Iris pigment epithelial cell (primary cell): ENCODE measurements at places on chromosomes 2 and 18.
A peak's percentile ranks its signal among the peaks of the same experiment; 100 is the strongest.

GRCh38 chr18:79750980-79751571 is 46.7 kb upstream of the KCNG2 start:
- DNase-seq, result no peak

GRCh38 chr2:232731470-232731869 is 34.3 kb downstream of the GIGYF2 start:
- no peak for DNase-seq

DNA sequence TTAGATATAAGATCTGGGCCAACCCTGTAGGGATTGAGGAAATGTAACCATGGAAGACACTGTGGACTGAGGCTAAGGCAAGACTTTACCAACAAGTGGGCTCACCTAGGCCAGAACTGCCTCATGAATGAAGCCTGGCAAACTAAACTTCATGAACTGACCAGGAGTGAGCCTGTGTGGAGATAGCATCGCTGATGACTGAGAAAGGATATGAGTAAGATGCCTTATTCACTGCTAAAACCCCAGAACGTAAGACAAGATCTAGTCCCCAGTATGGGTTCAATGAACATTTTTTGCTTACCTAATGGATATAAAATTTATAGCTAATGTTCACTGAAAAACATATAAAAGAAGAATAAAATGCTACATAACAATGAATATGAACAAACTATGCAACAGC is 399.8 kb downstream of the SATB2 start:
- no peak for DNase-seq

DNA sequence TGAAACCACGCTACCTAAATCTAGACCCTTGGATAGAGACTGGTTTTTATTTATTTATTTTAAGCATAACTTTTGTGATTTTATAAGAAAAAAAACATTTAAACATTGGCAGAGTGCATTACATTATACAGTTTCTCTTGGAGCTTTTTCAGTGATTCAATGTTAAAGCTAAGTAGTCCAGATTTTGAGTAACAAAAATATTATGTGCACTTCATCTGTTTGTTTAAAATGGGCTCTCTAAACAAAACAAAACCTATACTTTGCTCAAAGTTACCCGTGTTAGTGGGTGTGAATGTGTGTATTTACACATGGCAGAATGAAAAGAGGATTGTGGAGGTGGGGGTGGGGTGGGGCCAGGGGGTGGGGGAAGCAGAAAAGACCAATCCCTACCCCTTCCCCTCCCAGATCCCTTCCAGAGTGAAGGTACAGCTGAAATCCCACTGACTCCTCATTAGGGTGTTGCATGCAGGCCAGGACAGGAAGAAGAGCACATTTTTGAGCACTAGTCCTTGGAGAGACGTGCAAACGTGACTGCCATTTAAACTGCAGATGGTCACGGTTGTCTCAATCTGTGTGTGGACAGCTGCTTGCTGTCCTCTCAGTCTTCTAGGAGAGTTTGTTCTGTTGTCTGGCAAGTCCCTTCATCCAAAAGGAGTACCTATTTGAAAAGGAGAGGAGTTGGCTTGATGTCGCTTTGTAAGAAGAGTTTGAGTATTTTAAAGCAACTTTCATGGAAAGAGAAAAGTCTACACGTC is 303.0 kb downstream of the ICOS start:
- no peak for DNase-seq

GRCh38 chr2:145284551-145284950 is 764.6 kb upstream of the ZEB2 start:
- DNase-seq, result no peak

GRCh38 chr2:151299920-151300539 is 10.6 kb upstream of the NMI start:
- no peak for DNase-seq

GRCh38 chr2:191748059-191748461 is 70.1 kb downstream of the NABP1 start:
- peak; percentile 71 for DNase-seq

- no peak for DNase-seq
Observed at GRCh38 chr2:151042964-151043363, 218.7 kb downstream of the RBM43 start.

GRCh38 chr2:1867141-1867540 is 122.8 kb upstream of the PXDN start:
- no peak for DNase-seq

- DNase-seq, result no peak
Observed at GRCh38 chr18:1026930-1027329, 122.3 kb downstream of the ADCYAP1 start.

GRCh38 chr2:109601783-109602182 is 12.0 kb downstream of the SEPTIN10 start:
- DNase-seq, result no peak

DNA sequence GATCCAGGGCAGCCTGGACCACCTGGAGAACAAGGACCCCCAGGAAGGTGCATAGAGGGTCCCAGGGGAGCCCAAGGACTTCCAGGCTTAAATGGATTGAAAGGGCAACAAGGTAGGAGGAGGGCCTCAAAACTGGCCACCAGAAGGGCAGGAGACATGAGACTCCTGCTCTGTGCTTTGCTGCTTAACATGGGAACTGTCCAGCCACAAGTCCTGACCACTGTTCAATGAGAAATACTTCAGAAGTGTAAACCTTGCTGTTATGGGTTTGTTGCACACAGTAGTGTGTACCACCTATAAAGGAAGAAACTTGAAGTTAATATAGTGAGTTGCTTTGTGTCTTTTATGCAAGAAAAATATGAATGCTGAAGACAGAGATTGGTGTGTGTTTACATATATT is 44.2 kb upstream of the MFF start:
- peak; percentile 17 for DNase-seq

- no peak for DNase-seq
Observed at GRCh38 chr2:141711627-141712026, 419.2 kb downstream of the LRP1B start.

DNA sequence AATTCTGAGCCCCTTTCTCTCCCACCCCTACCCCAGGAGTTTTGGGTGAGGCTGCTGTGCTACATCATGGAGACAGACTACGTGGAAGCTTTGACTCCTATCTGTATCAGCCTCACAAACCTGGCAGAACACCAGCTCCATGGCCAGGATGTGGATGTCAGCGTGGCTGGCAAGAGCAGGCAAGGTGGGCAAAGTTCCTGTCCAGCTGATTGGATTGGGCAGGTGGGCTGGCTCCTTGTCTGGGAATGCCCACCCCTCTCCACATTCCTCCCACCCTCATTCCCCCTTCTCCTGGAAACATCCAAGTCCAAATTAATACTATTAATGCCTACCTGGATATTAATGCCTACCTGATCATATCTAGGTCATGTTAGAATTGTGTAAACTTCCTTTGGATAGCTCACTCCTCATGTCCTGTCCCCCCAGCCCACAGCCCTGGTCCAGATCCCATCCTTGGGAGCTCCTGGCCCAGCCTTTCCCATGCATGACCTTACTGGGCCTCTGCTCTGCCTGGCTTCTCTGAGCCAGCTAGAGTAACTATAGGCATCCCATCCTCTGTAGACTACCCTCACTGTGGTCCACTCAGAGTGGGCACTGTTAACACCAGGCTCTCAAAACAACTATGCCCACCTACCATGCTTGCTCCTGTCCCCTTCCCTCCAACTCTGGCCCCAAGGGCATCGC is 24.1 kb downstream of the MROH2A start:
- DNase-seq, result no peak

GRCh38 chr2:55147041-55147440 is 85.1 kb downstream of the CLHC1 start:
- DNase-seq, result no peak

DNA sequence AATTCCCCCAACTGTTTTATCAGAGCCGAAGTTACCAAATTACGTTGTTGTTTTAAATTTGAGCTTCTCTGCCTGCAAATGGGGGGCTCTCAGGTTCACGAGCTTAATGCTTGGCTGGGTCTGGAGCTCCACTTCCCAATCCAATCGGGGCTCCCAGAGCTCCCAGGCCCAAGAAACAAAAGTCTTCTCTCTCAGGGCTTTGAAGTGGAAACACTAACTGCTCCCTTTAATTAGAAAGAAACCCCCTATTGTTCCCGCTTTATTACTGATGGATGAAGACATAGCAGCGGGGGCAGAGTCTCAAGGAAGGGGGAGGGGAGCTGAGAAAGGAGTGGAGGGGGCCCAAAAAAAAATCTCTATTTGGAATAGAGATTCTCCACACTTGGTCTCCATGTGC is 15.6 kb upstream of the PKDCC start:
- DNase-seq, result no peak

GRCh38 chr2:185618625-185619024 is 120.0 kb upstream of the FSIP2 start:
- peak; percentile 30 for DNase-seq

GRCh38 chr2:13260402-13260801 is 543.7 kb downstream of the TRIB2 start:
- no peak for DNase-seq

GRCh38 chr2:45260946-45261345 is 251.7 kb upstream of the SIX2 start:
- no peak for DNase-seq
